ENCODE measurements at places on chromosomes 6 and 20.

DNA sequence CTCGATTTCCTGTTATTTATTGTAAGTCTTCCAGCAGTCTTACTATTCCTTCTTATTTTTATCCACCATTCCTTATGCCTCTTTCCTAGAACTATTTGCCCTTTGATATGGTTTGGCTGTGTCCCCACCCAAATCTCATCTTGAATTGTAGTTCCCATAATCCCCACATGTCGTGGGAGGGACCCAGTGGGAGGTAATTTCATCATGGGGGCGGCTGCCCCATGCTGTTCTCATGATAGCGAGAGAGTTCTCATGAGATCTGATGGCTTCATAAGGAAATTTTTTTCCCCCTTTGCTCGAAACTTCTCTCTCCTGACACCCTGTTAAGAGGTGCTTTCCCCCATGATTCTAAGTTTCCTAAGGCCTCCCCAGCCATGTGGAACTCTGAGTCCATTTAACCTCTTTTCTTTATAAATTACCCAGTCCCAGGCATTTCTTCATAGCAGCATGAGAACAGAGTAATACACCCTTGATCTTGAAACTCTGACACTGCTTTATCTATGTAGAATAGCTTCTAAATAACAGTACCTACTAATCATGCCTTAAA, 48.8 kb downstream of the PLN start:
- no peak for DNase-seq

GRCh38 chr20:49568278-49569151, 578 bp upstream of the PTGIS start:
- no peak for DNase-seq

DNA sequence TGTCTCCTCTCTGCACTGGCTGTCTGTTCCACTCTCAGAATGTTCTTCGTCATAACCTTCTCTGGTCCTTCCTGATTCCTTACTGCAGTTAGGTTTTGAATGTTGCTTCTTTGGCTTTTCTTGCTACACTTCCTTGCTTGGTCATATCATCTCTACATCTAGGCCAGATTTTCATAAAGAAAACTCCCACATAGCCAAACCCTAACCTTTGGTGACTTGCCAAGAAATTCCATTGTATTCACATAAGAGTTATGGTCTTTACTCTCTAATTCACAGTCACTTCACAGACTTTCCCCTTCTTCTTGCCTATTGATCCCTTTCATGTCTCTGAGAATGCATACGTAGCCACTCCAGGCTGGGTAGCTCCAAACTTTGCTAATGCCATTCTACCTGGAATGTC, 41.9 kb upstream of the SIM1 start:
- DNase-seq, result no peak

DNA sequence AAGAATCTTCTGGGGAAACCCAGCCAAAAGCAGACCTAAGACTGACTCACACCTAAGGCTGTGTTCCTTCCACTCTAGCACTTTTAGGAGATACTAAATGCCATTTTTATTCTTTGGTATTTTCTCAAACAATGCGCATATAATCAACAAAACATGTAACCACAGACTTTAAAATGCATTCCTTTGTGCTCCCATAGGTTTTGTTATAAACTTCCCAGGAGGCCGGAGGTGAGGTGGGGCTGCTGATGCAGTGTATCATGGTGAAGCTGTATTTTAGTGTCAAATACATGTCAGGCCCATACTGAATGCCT, 155.2 kb downstream of the BTBD3 start:
- no peak for DNase-seq

DNA sequence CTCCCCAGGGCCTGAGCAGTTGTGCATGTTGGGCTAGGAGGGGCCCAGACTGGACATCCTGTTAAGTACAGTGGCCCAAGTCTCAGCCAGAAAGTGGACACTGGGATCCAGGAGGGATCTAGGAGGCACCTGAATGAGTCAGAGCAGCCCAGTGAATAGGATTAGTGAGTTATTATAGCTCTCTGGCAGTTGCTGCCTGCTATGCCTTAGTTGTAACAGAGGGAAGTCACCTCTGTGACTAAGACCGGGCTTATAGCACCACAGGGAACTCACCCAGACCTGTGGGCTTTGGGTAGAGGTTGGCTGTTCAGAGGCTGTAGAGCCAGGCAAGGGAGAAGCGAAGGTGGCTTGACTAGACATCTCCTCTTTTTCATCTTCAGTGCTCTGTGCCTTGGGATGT, 39.0 kb upstream of the AAR2 start:
- DNase-seq, result no peak

DNA sequence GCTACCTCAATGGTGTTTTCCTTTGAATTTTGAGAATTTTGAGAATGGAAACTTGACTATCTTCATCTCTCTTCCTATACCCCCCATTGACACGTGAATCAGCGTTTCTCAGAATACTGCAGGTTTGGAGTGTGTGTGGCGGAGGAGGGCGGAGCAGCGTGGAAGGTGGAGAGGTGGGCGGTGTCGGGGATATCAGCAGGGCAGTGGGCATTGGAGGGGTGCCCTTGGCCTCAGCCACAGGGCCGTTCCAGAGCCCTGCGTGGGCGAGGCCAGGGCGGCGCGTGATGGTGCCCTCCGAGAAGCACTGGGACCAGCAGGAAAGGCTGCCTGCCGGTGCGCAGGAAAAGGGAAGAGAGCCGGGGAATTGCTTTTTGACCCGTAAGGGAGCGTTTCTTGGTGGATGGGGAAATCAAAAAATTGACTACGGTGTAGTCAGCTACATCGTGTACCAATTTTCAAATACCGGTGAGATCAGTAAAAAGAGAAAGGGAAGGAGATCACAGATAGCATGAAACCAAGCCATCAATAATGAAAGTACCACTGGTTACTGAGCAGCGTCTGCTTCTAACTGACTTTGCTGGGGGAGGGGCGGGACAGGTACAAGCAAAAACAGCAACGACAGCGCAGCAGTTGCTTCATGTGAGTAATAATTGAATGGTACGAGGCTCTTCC, 82.7 kb upstream of the DUSP22 start:
- DNase-seq, result no peak

DNA sequence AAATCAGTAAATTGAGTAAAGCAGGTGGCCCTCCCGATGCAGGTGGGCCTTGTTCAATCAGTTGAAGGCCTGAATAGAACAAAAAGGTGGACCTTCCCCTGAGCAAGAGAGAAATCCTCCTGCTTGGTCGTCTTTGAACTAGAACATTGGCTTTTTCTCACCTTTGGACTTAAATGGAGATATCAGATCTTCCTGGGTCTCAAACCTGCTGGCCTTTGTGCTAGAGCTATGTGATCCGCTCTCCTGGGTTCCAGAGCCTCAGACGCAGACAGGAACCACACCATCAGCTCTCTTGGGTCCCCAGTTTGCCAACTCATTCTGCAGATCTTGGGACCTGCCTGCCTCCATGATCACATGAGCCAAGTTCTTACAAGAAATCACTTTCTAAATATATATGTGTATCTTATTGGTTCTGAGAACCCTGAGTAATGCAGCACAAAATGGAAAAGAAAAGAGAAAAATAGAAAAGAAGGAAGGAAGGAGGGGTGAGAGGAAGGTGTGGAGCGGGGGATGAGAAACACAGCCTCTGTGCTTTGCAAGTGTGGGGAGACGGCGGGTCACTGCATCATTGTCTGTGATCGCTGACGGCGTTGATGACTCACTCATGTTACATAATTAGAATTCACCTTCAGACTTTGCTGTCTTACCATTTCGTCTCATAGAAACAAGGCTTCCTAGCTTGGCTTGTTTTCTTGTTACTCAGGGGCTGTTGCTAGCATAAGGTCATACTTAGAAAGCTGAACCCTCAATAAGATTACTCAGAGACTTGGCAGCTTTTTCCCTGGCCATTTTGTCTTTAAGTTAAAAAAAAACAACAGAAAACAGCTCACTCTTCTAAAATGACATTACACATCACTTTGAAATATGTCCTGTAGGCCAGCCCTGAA, 85.7 kb upstream of the NEDD9 start:
- DNase-seq, result peak; percentile 91

DNA sequence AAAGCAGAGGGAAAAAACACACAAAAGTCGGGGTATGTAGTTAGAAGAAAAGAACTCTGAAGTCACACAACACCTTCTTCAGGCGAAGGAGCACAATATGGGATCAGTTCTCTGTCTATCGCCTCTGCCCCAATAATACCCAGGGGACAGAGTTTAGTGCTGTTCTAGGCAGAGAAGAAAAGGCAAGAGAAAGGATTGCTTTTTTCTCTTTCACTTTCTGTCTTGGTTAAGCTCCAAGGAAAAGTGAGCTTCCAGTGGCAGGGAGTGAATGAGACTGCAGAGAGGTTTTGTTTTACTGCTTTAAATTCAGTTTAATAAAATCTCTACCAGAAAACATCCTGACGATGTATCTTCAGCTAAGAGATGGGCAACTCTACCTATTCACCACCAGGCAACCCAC, 86.6 kb upstream of the STXBP5 start:
- peak; percentile 32 for DNase-seq

- DNase-seq, result no peak
These were observed 96.0 kb downstream of the INSM1 start for GRCh38 chr20:20463933-20464374.

DNA sequence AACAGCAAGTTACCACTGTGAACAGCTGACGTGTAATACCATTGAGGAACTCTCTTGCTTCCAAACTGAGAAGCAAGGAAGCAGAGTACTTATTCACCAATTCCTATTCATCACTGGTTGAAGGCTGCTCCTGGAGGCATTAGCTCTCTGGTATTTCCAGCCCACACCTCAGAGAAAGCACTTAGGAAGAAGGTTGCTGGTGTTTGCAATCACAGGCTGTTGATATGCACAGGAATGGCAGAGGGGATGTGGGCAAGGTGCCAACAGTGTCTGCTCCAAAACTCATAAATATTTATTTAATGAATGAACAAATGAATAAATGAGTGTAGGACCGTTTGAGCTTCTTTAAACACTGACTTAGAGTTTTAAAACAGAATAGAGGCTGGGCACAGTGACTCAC, 6.9 kb upstream of the RRBP1 start:
- DNase-seq, result no peak

DNA sequence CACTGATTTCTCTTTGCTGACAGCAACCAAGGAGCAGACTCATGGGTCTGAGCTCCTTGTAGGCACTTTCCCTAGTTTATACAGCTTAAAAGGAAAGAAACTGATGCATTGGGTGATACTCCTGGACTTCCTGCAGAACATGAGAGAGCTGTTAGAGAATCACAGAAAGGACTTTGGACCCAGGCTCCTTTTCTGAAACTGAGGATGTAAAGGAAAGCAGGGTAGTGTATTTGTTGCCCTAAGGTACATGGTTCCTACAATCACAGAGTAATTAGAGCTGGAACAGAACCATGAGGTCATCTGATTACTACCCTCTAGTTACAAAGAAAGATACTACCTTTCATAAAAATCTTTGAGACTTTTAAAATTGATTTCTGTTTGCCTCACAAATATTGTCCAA, 477.1 kb upstream of the SPTLC3 start:
- DNase-seq, result no peak

GRCh38 chr20:7856756-7857155, 83.5 kb downstream of the HAO1 start:
- DNase-seq, result no peak

DNA sequence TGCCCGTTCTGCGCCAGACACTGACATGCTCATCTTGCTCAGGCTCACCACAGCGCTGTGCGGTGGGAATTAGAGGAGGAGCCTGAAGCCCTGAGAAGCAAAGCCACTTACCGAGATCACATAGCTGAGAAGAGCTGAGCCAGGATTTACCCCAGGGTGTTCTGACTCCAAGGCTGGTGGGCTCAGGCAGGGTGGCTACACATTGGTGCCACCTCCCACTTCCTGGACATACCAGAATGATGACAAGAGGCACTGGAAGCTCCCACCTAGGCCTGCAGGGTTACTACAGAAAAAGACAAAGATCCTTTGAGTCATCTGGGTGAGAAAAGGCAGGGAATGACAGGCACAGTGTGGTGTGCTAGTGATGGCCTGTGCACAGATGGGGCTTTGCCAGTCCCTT, 24.4 kb upstream of the FKBP1A start:
- DNase-seq, result no peak

- no peak for DNase-seq
These were observed 5.4 kb upstream of the MYMX start for GRCh38 chr6:44211284-44211683.

DNA sequence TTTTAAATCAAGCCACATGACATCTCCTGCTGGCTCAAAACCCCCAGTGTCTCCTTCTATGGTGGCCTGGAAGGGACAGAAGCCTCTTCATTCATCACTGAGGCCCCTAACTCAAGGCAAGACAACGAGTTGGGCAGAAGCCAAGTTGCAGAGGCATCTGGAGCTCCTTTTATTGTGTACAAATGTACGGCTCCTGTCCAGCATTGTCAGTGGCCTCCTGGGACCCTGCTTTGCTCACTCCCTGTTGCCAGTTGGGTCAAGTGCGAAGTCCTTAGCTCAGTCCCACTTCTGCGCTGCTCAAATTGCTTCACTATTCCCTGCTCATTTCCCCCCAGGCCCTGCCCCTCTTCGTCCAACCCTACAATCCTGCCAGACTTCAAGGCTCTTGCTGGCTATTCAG, 181.2 kb upstream of the PMEPA1 start:
- DNase-seq, result no peak
